ENCODE measurements at places on chromosomes 7 and 10. TPM values are rescaled to one million over a fixed set of nuclear protein-coding genes. Genes with fewer than 3 reads are reported as not detected.
A peak's percentile ranks its signal among the peaks of the same experiment; 100 is the strongest.

Gene CDNF
- total RNA-seq = 1.5 TPM

- H3K27me3 ChIP-seq = peaks cover 3% of the 10 kb centered on the region
- no peaks in the 10 kb centered on the region for H3K36me3 ChIP-seq
- no peak overlapping the region for H3K27ac ChIP-seq
- no peaks in the 10 kb centered on the region for H3K4me1 ChIP-seq
- DNase-seq = no peak
Observed at GRCh38 chr10:49803988-49804387, 41.9 kb upstream of the OGDHL start.

- no peaks in the 10 kb centered on the region for H3K4me1 ChIP-seq
- no peak overlapping the region for H3K4me3 ChIP-seq
- H3K36me3 ChIP-seq = no peaks in the 10 kb centered on the region
- H3K27me3 ChIP-seq = peaks cover 3% of the 10 kb centered on the region
- H3K27ac ChIP-seq = no peak overlapping the region
Observed at GRCh38 chr10:111973306-111973705, 210.3 kb downstream of the GPAM start.

Gene HYAL4
- total RNA-seq = not detected

Gene ADRB1
- total RNA-seq = 0.40 TPM

GRCh38 chr7:79513261-79513660 is 59.8 kb upstream of the MAGI2 start:
- no peaks in the 10 kb centered on the region for H3K27me3 ChIP-seq
- H3K36me3 ChIP-seq = no peaks in the 10 kb centered on the region
- H3K27ac ChIP-seq = no peak overlapping the region
- no peaks in the 10 kb centered on the region for H3K4me1 ChIP-seq
- DNase-seq = no peak

DNA sequence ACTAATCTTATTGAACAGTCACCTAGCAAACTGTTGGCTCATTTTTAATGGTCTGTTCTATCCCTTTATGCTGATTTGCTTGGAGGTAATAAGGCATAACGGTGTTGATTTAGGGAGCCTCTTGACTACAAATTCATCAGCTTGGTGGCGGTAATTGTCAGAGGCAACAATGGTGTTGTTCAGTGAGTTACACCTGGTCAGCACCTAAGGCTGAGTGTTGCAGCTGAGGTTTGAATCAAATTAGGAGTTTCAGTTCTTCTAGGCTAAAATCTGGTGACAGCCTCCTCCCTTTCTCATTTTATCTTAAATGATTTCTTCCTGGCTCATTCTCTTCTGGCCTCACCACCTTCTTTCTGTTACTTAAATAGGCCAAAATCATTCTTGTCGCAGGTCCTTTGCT is 42.3 kb upstream of the SP8 start:
- no peak overlapping the region for H3K27ac ChIP-seq
- no peak for DNase-seq
- no peaks in the 10 kb centered on the region for H3K36me3 ChIP-seq

DNA sequence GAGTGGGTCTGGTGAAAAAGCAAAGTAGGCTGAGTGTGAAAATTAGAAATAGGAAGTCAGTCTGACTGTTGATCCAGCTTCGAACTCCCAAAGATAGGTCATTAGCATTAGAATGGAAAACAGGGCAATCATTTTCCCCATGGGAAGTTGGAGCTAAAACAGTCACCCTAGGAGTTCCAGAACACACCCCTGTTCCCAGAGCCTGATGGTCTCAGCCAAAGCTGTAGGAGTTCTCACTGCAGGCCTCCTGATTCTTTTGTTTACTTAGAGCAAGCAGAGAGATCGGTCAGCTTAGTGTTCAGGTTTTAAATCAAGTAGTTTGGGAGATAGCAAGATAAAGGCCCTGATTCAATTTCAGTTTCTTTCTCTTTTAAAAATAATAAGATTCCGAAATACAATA is 28.8 kb upstream of the JCAD start:
- no peak overlapping the region for H3K4me3 ChIP-seq
- no peaks in the 10 kb centered on the region for H3K36me3 ChIP-seq
- H3K27me3 ChIP-seq = peaks cover 14% of the 10 kb centered on the region
- H3K27ac ChIP-seq = no peak overlapping the region
- DNase-seq = no peak

GRCh38 chr10:66353422-66353821 is 572.4 kb upstream of the LRRTM3 start:
- DNase-seq = no peak
- H3K4me1 ChIP-seq = no peaks in the 10 kb centered on the region
- no peaks in the 10 kb centered on the region for H3K36me3 ChIP-seq
- no peak overlapping the region for H3K4me3 ChIP-seq

GRCh38 chr7:127404286-127405072 is 12.0 kb upstream of the ZNF800 start:
- no peaks in the 10 kb centered on the region for H3K27me3 ChIP-seq
- peak overlapping the region; percentile 60 for H3K27ac ChIP-seq
- peaks cover 24% of the 10 kb centered on the region for H3K4me1 ChIP-seq
- H3K4me3 ChIP-seq = peak overlapping the region; percentile 49

DNA sequence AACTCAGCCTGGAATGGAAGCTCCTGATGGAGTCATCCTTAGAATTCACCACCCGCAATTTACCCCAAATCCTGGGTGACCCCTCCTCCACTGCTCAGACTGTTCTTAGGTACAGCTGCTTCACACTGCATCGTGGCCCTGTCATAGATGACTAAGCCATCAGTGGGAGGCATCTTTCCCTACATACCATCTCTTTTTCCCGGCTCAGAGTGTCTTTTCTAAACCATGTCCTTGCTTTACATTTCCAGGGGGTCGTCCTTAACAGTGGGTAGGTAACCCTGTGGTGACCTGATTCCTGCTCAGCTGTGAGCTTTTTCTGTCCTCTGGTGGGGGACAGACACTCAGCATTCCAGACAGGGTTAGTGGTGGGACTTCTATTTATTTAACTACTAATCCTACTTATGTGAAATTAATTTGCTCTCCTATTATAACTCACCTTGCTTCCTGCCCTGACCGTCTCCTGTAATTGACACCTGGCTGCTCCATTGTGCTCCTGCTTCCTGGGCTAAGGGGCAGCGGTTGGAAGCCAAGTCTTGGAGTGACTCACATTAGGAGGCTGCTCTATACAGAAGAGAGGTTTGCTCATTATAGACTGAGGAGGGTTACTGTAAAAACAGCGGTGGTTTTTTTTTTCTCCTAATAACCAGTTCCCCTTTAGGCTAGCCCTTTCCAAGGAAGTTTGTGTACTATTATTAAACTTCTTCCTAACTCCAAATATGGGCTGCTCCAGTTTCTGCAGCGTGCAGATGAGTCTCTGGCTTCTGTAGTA is 40.6 kb downstream of the PYROXD2 start:
- DNase-seq = no peak
- no peaks in the 10 kb centered on the region for H3K36me3 ChIP-seq
- H3K27me3 ChIP-seq = peaks cover 3% of the 10 kb centered on the region
- no peak overlapping the region for H3K27ac ChIP-seq
- no peaks in the 10 kb centered on the region for H3K4me1 ChIP-seq
- H3K4me3 ChIP-seq = no peak overlapping the region

Gene POLR2J3
- total RNA-seq = 38.0 TPM

- H3K36me3 ChIP-seq = peaks cover 40% of the 10 kb centered on the region
- peak; percentile 44 for DNase-seq
- H3K4me1 ChIP-seq = peaks cover 62% of the 10 kb centered on the region
- peak overlapping the region; percentile 96 for H3K27ac ChIP-seq
- no peaks in the 10 kb centered on the region for H3K27me3 ChIP-seq
Observed at GRCh38 chr7:26153241-26153822, 1.3 kb downstream of the NFE2L3 start.

- H3K27ac ChIP-seq = no peak overlapping the region
- peaks cover 29% of the 10 kb centered on the region for H3K4me1 ChIP-seq
- no peaks in the 10 kb centered on the region for H3K36me3 ChIP-seq
- peak; percentile 48 for DNase-seq
- H3K4me3 ChIP-seq = no peak overlapping the region
Observed at GRCh38 chr10:71795248-71795647, 21.9 kb upstream of the VSIR start.

Gene ZNF485
- total RNA-seq = 8.7 TPM

Gene LRIT1
- total RNA-seq = not detected

GRCh38 chr7:6417408-6417807 is 30.3 kb downstream of the DAGLB start:
- no peak overlapping the region for H3K27ac ChIP-seq
- peaks cover 28% of the 10 kb centered on the region for H3K36me3 ChIP-seq
- H3K4me1 ChIP-seq = no peaks in the 10 kb centered on the region
- no peak for DNase-seq
- H3K27me3 ChIP-seq = no peaks in the 10 kb centered on the region

DNA sequence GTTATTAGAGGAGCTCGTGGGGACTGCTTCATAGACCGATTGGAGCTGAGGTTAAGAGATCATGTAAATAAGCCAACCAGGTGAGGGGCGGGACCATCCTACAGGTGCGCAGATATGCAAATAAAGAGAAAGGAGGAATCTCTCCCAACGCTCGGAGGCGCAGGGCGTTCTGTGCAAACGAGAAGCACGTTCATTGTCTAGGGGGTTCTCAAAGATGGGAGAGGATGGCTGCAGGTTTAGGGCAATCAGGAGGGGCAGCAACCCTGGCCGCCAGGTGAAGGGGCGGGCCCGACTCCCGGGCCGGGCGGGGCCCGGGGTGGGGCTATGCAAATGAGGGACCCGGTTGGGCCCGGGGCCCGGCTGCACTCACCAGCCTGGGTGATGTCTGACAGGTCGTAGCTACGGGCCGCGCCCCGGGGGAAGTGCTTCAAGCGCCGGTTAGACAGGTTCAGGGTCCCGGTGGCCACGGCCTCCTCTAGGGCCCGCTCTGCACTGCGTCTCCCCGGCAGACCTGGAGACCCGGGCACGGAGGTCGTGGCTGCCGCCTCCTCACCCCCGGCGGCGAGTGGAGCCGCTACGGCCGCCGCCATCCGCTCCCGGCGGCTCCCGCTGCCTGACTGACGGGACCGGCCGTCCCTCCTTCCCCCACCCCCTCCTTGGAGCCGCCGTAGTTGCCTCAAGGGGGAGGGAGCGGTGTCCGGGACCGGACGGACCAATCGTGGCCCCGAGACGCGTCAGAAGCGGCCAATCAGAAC is at the start of gene LRCH4:
TSS of gene LRCH4 (minus strand) at position 619 of the 755 bp plus-strand sequence. CDS start at position 590, 29 bp downstream.
- H3K4me3 ChIP-seq = peak within 1 kb of the TSS; percentile 98
- peaks cover 20% of the 10 kb centered on the region for H3K4me1 ChIP-seq
- peak within 1 kb of the TSS; percentile 93 for H3K27ac ChIP-seq
- DNase-seq = peak; percentile 67
